Dermis blood vessel endothelial cell (primary cell): ENCODE measurements at places on chromosomes 12 and 14. TPM values are rescaled to one million over a fixed set of nuclear protein-coding genes. Genes with fewer than 3 reads are reported as not detected.

Gene ERBB3
- total RNA-seq = 0.34 and 0.88 TPM in 2 replicates

Gene PA2G4
- 106 and 276 TPM in 2 replicates for total RNA-seq

Gene CACNA1C
- 0.14 and 1.5 TPM in 2 replicates for total RNA-seq

Gene TAS2R42
- total RNA-seq = not detected in 2 replicates

Gene C12orf54
- total RNA-seq = not detected in 2 replicates

Gene ACOT6
- total RNA-seq = not detected in 2 replicates

Gene STAC3
- total RNA-seq = 0.65 TPM in 1 of 2 replicates, not detected in the other

Gene GSG1
- not detected in 2 replicates for total RNA-seq

Gene PRICKLE1
- 11.6 and 12.3 TPM in 2 replicates for total RNA-seq

Gene KRT81
- total RNA-seq = 0.05 TPM in 1 of 2 replicates, not detected in the other

Gene ASB2
- 0.05 TPM in 1 of 2 replicates, not detected in the other for total RNA-seq

Gene GRIP1
- total RNA-seq = 0.05 and 0.17 TPM in 2 replicates

Gene OR4M1
- total RNA-seq = not detected in 2 replicates

Gene CAPZA3
- not detected in 2 replicates for total RNA-seq

Gene IRF2BPL
- total RNA-seq = 11.6 and 17.9 TPM in 2 replicates

Gene ACADS
- total RNA-seq = 24.7 and 31.0 TPM in 2 replicates

Gene EML5
- total RNA-seq = under 0.01 and 0.19 TPM in 2 replicates

Gene MMP14
- 73.3 and 138 TPM in 2 replicates for total RNA-seq

Gene ADAMTS20
- not detected in 2 replicates for total RNA-seq

Gene AKAP6
- 0.51 and 0.79 TPM in 2 replicates for total RNA-seq

Gene CLEC4D
- not detected in 2 replicates for total RNA-seq

Gene PTPRQ
- total RNA-seq = under 0.01 TPM in 1 of 2 replicates, not detected in the other
